Activated CD4-positive, alpha-beta T cell treated with anti-CD3 and anti-CD28 coated beads, Interleukin-2, amount 50 U/mL, for 16 hours (primary cell): ENCODE measurements at places on chromosomes 7 and 10.
A peak's percentile ranks its signal among the peaks of the same experiment; 100 is the strongest.

DNA sequence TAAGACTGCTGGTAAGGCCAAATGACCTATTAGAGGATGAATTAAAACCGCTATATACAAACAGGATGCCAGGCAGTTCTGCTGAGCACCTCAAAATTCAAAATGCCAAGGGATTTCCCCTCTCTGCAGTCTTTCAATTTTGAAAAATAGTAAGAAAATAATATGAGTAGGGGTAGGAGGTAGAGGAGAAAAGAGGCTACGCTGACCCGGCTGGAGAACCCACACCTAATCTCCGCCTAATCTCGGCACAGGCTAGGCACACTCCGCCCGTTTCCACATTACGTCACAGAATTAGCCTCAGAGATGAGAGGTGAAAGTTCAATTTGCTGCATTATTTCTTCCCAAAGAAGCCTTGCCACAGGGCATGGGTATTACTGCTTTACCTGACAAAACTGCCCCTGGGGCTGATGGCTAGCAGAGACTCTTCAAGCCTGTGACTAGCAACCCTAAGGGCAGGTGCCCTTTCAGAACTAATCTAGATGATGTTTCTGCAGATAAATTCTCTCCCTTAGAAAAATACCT, 21.3 kb upstream of the SPOCK2 start:
- DNase-seq, result no peak

GRCh38 chr7:77631820-77632219, 64.4 kb upstream of the RSBN1L start:
- no peak for DNase-seq

GRCh38 chr10:124606822-124607221, 137.4 kb downstream of the FAM53B start:
- no peak for DNase-seq

DNA sequence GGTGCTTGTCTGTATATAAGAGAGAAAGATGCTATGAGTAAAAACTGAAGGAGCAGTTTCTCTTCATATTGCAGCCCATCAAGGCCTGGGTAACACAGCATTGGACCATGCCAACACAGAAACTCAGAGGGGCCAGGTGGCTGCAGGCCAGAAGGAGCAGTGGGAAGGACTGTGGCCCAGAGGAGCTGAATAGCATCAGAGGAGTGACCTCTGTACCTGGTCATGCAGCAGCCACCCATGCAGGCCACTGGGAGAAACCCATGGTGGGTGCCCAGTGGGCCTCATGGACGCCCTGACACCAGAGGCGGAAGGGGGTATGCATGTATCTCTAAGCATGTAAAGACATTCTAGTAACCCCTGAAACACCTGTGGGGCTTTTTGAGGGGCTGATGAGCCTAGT, 75.9 kb upstream of the YAE1 start:
- no peak for DNase-seq

GRCh38 chr7:151676759-151677158, 157.1 kb upstream of the RHEB start:
- DNase-seq, result no peak

GRCh38 chr7:25852211-25852938, 299.6 kb upstream of the NFE2L3 start:
- peak; percentile 9 for DNase-seq

- DNase-seq, result no peak
Measured at GRCh38 chr7:11193131-11193867, 219.6 kb downstream of the PHF14 start.

- no peak for DNase-seq
Measured at GRCh38 chr7:3821488-3821887, 520.4 kb downstream of the SDK1 start.

DNA sequence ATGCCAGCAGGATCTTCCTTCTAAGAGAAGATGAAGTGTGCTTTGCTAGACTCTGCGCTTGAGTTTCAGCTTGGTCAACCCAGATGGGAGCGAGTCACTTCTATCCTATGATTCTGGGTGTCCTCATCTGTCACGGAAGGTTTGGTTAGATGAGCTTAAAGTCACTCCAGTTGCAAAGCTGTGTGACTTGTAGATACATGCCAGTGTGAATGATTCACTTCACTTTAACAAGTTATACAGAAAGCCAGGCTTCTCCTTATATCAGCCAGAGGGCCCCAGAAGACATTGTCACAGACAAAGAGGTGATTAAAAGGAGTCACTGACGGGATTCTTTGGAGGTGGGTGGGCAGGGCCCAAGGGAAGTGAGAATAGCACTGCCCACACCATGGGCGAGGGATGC, 122.6 kb upstream of the PFKP start:
- no peak for DNase-seq

GRCh38 chr7:106367018-106367420, 82.2 kb upstream of the NAMPT start:
- no peak for DNase-seq

- DNase-seq, result no peak
Measured at GRCh38 chr7:131039836-131040235, 287.8 kb upstream of the MKLN1 start.

DNA sequence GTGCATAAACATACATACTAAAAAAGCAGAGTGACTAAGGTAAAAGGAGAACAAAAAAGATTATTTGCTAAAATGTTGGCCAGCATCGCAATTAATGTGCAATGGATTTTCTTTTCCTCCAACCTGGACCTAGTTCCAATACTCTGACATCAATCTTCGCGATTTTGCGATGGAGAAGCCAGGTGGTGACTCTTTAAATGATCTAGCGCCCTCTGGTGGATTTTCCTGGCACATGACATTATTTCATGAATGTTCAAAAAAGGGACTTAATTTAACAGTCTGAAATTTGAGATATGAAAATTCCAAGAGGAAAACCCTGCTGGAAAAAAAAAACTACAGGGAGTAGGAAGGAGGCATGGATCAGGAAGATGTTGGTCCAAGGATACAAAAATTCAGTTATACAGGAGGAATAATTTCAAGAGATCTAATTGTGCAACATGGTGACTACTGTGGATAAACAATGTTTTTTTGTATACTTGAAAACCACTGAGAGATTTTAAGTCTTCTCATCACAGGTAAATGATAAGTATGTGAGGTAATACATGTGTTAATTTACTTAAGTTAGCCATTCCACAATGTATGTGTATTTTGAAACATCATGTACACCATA, 4.3 kb upstream of the KCNMA1 start:
- peak; percentile 66 for DNase-seq

DNA sequence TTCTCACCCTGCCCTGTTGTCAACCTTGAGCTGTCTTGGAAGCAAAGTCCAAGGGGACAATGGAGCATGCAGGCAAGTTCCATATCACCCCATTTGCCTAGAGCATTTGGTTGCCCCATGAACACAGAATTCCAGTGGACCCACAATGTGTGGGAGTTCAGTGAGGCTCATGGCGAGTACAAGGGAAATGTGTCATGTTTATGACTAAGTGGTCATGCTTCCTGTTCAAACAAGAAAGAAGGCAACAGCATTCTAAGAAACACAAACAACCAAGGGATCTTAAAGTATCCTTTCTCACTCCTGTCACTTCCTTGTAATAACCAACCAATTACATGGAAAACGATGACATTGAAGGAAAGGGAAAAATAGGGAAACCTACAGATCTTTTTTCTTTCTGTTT, 513.0 kb downstream of the INHBA start:
- DNase-seq, result no peak

DNA sequence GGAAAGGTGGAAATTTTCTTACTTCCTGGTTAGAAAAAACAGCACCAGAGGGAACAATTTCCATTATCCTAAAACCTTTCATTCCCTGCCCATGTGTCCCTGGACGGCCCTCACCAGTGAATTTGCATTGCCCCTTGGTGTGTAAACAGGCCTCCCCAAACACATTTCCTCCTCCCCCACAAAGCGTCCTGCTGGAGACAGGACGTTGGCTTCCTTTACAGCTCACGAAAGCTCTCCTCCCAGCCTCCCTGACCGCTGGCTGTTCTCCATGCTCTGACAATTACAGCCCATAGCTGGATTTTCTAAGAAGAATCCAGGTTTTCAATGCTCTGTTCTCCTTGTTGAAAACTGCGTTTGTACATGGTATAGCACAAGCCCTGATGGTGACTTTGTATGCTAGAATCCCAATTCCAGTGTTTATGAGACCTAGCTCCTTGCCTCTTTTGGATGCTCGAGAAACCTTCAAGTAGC, 724.2 kb upstream of the CELF2 start:
- DNase-seq, result no peak

DNA sequence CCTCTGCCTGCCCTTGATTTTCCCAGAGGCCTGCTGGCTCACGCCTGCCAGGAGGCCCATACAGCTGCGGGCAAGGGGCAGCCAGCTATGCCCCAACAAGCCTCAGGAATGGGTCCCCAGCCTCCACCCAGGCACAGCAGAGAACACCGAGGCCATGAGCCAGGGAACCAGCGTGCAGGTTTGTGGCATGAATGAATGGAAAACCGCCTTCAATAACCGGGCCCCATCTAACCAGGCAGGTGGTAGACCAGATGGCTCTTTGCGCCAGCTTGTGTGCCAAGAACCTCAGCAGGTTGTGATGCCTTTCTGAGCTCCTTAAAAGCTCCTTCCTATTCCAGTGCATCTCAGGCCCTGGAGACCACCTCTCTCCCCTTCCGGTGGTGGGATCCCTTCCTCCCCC, 50.2 kb downstream of the ELFN1 start:
- DNase-seq, result no peak

DNA sequence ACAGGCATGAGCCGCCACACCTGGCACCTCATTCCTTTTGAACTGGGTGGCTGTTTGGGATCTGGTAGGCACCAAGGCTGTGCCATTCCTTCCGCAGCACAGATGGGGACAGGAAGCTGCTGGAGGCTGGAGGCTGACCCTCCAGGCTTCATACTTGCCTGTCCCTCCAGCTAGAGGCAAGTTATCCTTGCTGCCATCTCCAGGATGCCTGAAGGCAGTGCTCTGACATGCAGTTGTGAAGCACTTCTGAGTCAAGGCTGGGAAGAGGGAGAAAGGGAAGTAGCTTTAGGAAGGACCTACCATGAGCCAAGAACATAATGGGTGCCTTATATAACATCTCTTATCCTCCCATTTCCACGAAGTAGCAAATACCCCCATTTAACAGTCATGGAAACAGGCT, 9.5 kb downstream of the MARVELD1 start:
- no peak for DNase-seq

GRCh38 chr7:123494193-123494796, 40.1 kb downstream of the IQUB start:
- peak; percentile 30 for DNase-seq

DNA sequence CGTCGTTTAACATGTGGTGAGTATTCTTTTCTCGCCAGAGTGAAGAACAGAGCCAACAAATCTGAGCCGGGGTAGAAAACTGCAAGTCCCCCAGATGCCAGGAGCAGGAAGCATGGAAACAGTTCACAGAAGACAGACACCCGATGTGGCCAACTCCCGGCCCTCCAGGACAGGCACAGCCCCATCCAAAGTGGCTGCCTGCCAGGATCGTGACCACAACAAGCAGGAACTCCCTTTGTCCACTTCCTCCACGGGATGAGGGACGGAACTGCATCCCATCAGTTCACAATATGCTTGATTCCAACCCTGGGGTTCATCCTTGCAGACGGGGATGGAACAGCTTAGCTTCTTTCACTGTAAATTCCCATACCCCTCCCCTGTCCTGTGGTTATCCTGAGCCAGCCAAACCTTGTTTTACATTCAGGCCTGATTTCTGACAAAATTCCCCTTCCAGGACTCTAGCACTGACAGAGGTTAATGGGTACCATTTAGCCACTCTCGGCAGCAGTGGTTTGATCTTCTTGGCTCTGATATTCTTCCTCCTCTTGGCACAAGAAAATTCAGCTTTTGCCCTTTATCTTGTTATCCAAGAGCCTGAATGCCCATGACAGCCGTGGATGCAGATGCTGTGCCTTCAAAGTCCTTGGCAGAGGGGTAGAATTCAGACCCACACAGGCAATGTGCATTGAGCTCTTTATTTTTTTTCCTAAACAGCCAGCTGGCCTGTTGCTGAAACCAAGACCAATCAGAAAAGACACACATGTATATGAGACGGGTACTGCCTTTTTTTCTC, 105.5 kb upstream of the FAM204A start:
- no peak for DNase-seq
